ENCODE measurements at places on chromosomes 5 and 9. TPM values are rescaled to one million over a fixed set of nuclear protein-coding genes. Genes with fewer than 3 reads are reported as not detected.

PRLR gene
- total RNA-seq = not detected

QRFP gene
- not detected for total RNA-seq

SPATA6L gene
- 0.34 TPM for total RNA-seq

FYB1 gene
- 51.9 TPM for total RNA-seq

FBP1 gene
- total RNA-seq = 0.13 TPM

UIMC1 gene
- total RNA-seq = 40.0 TPM

TMEM171 gene
- not detected for total RNA-seq

AGXT2 gene
- total RNA-seq = not detected

PCDHGB2 gene
- total RNA-seq = 0.23 TPM

SLCO6A1 gene
- total RNA-seq = not detected

SOHLH1 gene
- not detected for total RNA-seq

PCDH1 gene
- total RNA-seq = not detected

NTRK2 gene
- 0.25 TPM for total RNA-seq

MYOZ3 gene
- not detected for total RNA-seq

ABO gene
- not detected for total RNA-seq

PGM5 gene
- not detected for total RNA-seq

IFNA1 gene
- total RNA-seq = not detected

PIP5K1B gene
- 3.1 TPM for total RNA-seq

ZNF658 gene
- 2.9 TPM for total RNA-seq

ELOVL7 gene
- 0.06 TPM for total RNA-seq

MYMK gene
- not detected for total RNA-seq

PRR7 gene
- 18.7 TPM for total RNA-seq

AQP7 gene
- total RNA-seq = not detected

PLPP7 gene
- total RNA-seq = not detected

RNF180 gene
- total RNA-seq = not detected

All from activated CD8-positive, alpha-beta memory T cell treated with anti-CD3 and anti-CD28 coated beads for 36 hours (primary cell).